ENCODE measurements at places on chromosomes 13 and 19.
A peak's percentile ranks its signal among the peaks of the same experiment; 100 is the strongest.

DNA sequence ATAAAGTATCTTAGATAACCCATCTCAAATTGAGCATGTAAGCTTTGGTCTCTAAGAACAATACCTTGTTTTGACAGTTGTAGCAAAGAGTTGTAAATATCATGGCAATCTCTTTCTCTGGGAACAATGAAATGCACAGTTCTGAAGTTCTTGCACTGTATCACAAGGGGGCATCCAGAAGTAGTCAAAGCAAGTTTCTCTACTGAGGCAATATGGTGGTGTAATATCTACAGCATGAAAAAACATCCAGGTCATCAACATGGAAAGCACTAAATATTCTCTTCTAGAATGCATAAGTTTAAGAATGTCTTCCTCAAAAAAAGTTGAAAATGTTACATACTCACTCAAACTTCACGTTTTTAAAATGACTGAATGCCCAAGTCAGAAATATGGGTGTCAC lies 19.6 kb downstream of the MTMR6 start:
- DNase-seq = no peak

DNA sequence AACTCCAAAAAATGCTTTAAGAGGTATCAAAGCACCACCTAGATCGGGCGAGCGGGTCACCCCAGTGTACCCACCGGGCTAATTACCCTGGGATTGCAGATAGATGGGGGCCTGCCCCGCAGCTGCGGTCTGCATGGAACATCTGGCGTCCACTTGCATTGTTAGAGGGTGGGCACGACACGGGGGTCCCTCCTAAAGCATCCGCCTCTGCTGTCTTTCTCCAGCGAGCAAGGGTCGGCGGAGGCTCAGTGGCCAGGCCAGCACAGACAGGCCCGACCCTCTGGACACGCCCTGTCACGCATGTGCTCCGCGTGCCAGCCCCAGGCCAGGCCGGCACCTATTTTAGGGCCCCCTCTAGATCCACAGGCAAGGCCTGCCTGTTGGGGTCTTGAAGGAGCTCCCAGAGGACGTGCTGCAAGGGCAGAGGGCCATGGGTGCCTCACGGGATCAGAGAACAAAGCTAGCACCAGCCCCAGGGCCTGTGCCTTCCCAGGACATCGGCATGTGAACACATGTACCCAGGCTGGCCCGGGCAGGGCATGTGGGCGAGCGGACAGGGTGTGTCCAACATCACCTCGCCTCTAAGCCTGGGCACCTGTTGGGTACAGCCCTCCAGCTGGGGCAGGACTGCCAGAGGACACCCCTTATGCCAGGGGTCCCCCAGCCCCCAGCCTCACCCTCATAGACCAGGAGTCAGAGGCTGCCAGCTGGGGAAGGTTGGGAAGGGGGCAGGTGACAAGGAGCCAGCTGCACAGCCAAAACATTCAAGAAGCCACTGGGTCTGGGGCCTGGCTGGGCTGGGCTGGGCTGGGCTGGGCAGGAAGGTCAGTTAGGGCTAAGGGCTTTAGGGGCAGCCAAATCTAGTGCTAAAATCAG lies 35.6 kb upstream of the NANOS3 start:
- peak; percentile 67 for DNase-seq

DNA sequence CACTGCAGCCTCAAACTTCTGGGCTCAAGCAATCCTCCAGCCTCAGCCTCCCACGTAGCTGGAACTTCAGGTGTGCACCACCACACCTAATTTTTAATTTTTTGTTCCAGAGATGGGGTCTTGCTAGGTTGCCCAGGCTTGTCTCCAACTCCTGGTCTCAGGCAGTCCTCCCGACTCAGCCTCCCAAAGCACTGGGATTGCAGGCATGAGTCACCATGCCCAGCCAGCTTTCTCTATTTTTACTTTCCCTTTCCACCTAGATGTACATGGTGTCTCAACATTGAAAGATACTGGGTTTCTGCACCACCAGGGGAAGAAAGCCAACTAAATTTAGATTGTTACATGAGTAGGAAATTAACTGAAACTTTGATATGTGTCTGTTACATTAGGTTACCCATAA lies 13.8 kb upstream of the ZNF846 start:
- DNase-seq = no peak

DNA sequence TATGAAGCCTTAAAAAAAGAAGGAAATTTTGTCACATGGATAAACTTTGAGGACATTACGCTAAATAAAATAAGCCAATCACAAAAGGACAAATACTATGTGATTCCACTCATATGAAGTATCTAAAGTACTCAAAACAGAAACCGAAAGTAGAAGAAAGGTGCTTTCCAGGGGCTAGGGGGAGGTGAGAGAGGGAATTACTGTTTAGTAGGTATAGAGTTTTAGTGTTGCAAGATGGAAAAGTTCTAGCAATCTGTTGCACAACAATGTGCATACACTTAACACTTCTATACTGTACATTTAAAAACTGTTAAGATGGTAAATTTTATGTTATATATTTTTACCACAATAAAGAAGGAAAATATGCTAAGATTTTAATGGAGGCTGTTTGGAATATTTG lies 83.0 kb downstream of the POLR1D start:
- DNase-seq = no peak

- DNase-seq = no peak
Measured at GRCh38 chr13:75452564-75452963, 29.4 kb downstream of the TBC1D4 start.

DNA sequence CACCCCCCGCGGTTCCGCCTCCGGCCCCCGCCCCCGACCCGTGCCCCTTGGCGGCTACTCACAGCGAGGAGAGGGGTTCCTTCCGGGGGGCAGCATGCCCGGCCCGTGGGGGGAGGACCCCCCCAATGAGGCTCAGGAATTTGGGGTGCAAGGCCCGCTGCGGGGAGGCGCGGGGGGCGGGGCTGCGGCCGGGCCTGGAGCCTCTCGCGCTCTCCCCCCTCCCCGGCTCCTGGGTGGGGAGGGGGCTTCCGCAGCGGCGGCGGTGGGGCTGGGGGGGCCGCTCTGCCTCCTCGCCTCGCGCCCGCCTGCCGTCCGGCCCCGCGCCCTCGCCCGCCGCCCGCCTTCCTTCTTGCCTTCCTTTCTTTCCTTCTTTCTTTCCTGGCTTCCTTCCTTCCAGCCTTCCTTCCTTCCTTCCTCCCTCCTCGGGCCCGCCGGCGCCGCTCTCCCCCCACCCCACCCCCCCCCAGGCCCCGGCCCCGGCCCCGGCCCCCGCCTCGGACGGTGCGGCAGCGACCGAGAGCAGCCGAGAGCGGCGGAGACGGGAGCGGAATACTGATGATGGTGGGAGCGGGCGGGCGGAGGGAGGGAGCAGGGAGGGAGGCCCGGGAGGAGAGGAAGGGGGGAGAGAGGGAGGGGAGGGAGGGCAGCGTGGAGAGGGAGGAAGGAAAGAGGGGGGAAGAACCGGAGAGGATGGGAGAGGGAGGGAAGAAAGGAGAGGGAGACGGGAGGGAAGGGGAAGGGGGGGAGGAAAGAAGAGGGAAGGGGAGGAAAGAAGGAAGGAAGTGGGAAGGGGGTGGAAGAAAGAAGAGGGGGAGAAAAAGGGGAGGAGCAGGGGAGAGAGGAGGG lies at the start of gene LRRC4B:
LRRC4B (minus strand) TSS at position 554 of the 846 bp plus-strand sequence. CDS start 19,597 bp downstream, outside the sequence.
- DNase-seq = no peak

DNA sequence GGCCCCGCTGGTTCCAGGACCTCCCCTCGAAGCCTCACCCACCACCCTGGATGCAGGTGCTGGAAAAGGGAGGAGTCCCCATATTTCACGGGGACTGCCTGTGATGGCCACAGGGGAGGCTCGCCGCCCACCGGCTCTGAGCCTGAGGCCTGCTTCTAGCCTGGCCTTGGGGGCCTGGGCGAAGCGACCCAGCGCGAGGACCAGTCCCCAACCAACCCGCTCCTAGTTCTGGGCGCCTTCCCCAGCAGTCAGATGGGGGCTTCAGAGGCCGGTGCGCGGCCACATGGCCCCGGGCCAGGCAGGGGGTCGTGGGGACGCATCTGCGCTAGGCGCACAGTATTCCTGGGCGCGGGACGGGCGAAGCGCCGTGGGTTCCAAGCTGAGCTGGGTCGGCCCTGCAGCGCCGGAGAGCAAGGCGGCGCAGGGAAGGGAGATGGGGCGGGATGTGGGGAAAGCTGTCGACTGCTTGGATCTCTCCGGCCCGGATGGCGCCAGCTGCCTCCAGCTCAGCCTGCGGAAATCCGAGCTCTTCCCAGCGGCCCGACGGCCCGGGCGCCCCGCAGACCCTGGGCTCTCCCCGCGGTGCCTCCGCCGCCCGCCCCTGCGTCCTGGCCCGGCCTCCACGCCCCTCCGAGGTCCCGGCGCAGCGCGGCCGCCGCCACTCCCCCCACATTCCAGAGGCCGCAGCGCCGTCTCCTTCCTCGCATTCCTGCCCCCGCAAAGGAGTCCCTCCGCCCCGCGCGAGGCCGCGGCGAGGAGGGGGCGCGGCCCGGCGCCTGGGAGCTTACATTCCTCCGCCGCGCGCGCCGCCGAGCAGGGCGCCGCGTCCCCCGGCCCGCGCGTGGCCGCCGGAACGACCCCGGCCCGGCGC lies at the start of gene WTIP:
WTIP (plus strand) TSS at position 788 of the 871 bp plus-strand sequence. CDS start 217 bp downstream, outside the sequence.
- DNase-seq = no peak

DNA sequence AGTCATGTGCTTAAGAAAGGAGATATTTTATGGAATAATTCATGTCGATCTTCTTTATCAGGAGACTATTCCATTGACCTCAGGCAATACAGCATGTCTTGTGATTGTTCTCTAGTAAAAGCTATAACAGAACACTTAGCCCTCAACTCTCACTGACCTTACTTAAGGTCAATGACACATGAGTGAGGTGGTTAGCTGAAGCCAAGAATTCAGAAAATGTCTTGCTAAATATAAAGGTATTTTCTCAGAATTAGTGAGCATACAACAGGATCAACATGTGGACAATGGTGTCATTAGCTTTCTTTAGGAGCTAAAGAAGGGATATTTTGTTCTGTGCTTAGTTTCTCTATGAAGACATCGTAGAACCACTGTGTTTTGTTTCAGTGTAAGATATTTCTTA lies 1730.4 kb upstream of the SLC10A2 start:
- DNase-seq = no peak

GRCh38 chr13:50033725-50034124 lies 18.5 kb downstream of the KCNRG start:
- DNase-seq = no peak

Measured in activated T-cell treated with anti-CD3 and anti-CD28 coated beads, Interleukin-2, amount 50 U/mL, for 48 hours (primary cell).